Spleen (tissue), 13 donors: ENCODE measurements at places on chromosomes 4 and X. TPM values are rescaled to one million over a fixed set of nuclear protein-coding genes. Genes with fewer than 3 reads are reported as not detected.
A peak's percentile ranks its signal among the peaks of the same experiment; 100 is the strongest.

Gene SPANXD
- not detected for total RNA-seq

Gene GLOD5
- total RNA-seq, result not detected

Gene ZMAT1
- total RNA-seq, result 18.7 TPM

Gene GPAT3
- total RNA-seq, result 9.8 TPM

Gene TLR10
- total RNA-seq, result 29.6 TPM

Gene AMOT
- 6.7 TPM for total RNA-seq

Gene NUP62CL
- total RNA-seq, result not detected

Gene ADH1C
- 1.2 TPM for total RNA-seq

Gene NDNF
- total RNA-seq, result 0.82 TPM

Gene PPP2R3B
- total RNA-seq, result 12.6 TPM

Gene CD38
- total RNA-seq, result 70.3 TPM

DNA sequence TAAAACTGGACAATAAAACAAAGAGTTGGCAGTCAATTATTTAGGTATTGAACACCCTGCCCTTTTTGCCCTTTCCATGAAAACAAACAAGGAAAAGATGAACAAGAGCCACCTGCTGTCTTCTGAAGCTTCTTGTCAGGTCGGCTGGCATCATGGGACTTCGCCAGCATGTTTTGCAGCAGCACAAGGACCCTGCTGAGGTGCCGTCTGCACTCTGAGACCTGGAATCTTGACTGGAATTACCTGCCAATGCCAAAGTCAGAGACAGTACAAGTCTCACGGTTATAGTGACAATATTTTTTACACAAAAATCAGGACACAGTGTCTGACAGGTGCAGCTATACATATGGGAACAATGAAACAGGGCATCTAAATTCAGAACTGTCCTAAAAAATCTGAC, 284.5 kb downstream of the GASK1B start:
- no peak for DNase-seq

- no peak for DNase-seq
Measured at GRCh38 chr4:84379917-84380641, 119.0 kb downstream of the NKX6-1 start.

DNA sequence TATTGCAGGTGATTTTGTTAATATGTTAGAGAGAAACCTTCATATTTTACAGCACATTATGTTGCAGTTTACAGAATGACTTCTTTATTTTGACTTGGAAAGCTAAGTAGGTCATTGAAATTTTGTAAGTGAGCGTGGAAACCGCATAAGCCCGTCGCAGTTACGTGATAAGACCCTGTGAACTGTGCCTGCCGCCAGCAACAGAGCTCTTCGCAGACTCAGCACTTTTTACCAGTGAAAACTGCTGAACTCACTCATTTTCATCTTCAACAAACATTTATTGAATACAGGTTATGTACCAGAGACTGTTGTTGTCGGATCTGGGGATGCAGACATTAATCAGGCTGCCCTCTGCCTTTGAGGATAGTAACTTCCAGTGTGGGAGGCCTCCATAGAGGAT, 355.7 kb downstream of the HS3ST1 start:
- no peak for DNase-seq

GRCh38 chrX:142503967-142504643, 299.0 kb upstream of the MAGEC2 start:
- DNase-seq, result no peak

GRCh38 chrX:110317061-110317819, 645 bp downstream of the AMMECR1 start:
- peak; percentile 89 for DNase-seq

GRCh38 chr4:177220376-177220775, 89.3 kb upstream of the NEIL3 start:
- DNase-seq, result no peak

GRCh38 chrX:12237131-12237530, 98.9 kb downstream of the FRMPD4 start:
- DNase-seq, result no peak

DNA sequence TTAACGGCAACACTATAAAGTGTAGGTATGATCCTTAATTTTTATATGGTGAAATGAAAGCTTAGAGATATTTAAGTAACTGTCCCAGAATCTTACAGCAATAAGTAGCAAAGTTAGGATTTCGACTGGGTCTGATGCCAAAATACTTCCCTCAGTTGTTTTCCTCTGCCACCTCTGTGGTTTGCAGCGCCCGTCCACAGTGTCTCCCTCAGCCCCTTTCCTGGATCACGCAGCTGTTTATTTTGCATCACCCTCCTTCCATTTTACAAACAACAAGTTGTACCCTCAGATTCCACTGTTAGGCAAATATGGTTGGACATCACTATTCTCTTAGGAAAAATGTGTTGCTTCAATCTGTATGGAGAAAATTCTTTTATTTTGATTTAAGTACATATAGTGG, 56.1 kb downstream of the RAPGEF2 start:
- no peak for DNase-seq

GRCh38 chr4:100517864-100518341, at the start of gene EMCN:
EMCN (minus strand) TSS chr4:100518022; CDS start chr4:100517914, 108 bp downstream.
- no peak for DNase-seq

DNA sequence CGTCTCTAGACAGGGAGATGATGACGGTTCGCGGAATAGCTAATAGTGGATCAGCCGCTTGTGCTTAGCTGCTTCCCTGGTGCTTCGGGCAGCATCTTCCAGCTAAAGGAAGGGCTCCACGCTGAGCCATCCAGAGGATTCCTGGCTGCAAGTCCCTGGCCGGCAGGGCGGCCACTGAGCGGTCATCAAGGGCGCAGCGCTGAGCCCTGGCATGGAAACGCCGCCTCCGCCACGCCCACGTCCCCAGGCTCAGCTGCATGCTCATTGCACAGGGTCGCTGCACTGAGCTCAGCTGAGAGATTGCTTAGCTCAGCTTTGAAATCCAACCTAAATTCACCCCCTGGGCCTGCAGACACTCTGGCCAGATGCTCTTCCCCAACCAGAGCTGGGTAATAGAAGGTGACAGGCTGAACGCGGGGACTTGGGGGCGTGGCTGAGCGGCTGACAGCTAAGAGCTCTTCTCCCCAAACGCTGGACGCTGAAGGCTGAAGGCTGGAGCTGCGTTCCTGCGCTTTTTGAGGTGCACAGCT, 118.2 kb upstream of the KIT start:
- peak; percentile 85 for DNase-seq

DNA sequence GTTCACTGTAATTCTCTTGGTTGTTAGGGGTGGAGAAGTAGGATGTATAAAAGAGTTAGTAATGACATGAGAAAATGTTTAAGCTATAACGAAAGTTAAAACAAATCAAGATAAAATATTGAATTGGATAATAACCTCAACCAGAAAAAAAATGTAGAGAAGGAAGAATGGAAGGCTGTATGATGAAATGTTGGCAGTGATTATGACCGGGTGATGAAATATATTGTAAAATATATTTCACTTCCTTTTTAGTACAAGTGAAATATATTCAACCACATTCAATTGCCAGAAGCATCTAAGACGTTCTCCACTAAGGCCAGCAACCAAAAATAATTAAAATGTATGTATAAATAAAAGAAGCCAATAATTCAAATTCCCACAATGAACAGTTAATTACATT, 309.3 kb upstream of the FGF13 start:
- DNase-seq, result no peak

DNA sequence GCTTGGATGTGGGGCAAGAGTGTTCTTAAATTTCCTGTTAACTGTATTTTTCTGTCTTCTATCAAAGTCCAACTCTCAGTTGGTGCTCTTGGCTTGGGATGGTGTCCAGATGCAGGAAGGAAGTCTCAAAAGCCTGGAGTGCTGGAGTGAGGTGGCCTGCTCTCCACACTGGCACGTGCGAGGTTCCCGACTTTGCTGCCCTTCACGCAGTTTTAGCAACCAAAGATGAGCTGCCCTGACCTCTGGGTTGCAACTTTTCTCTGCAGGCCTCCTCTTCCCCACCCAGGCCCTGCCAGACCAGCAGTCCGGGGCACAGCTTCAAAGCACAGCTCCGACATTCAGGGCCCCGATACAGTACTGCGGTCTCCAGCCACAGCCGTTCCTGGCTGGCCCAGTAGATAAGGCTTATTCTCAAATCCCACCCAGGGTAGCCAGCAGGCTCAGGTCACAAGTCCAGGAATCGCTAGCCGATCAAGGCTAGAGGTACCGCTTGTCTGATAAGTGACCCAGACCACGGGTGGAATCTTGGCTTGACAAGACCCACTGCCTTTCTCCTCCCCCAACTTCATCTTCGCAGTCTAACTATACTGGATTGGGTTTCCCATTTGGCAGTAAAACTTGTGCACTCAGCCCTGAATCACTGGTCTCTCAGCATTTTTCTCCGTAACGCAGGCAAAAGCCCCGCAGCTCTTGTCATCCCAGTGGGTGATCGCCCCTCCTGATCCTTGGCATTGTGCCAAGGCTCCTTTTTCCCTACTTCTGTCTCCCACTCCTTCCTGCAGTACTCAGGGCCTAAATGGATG, 21.8 kb upstream of the JADE1 start:
- no peak for DNase-seq

- DNase-seq, result no peak
Measured at GRCh38 chr4:37998226-37998625, 38.0 kb downstream of the PTTG2 start.

DNA sequence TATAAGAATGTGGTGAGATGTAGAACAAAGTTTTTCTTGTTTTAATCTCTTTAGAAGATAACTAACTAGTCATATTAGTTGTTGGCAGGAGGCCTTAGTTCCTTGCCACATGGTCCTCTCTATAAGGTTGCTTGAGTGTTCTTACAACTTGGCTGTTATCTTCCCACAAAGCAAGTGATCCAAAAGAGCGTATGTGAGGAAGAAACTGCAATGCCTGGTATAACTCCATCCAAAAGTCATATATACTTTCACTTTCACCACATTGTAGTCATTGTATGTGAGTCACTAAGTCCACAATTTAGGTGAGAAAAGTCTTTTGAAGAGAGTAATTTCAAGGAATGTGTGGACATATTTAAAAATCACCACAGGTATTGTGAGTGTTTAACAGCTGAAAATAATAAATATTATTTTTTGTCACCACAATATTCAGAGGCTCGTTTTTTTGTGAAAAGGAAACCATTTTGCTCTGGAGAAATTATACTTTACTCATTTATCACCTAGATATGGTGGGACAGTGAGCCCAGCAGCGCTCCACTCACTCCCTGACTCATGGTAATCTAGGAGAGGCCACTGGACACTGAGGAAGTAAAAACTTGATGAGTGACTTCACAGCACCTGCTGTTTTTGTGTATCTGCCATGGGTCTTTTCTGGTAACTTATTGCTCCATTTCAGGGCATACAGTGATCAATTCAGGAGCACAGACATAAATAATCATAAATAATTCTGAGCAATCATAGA, 369.4 kb upstream of the NDST3 start:
- DNase-seq, result no peak

DNA sequence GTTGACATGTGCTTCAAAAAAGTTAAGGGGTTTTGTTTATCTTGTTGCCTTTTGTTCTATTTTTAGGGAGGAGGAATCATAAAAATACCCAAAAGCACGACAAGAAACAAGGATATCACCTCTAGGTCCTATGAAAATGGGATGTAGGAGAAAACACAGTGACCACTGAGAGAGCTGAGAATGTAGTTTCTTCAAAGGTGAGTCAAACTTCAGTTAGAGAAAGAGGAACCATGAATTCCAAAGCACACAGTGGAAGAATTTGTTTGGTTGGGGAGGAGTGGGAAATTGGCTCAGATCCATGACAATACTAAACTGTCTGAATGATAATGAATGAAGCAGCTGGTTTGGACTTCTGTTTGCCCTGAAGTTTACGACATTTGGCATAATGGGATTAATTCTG, 19.1 kb upstream of the FRYL start:
- DNase-seq, result no peak

DNA sequence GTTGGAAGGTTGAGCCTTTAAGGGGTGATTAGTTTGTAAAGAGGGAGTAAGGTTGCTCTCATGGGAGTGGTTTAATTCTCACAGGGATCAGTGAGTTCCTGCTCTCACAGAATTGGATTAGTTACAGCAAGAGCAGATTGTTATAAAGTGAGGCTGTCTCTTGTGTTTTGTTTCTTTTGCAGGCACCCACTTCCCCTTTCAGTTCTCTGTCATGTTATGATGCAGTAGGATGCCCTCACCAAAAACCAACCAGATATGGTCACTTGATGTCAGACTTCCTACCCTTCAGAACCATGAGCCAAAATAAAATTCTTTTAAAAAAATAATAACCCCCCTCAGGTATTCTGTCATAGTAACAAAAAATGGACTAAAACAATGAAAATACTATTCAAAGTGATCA, 19.9 kb upstream of the IGSF1 start:
- DNase-seq, result no peak

GRCh38 chr4:43331226-43332051, 438.9 kb downstream of the GRXCR1 start:
- no peak for DNase-seq

DNA sequence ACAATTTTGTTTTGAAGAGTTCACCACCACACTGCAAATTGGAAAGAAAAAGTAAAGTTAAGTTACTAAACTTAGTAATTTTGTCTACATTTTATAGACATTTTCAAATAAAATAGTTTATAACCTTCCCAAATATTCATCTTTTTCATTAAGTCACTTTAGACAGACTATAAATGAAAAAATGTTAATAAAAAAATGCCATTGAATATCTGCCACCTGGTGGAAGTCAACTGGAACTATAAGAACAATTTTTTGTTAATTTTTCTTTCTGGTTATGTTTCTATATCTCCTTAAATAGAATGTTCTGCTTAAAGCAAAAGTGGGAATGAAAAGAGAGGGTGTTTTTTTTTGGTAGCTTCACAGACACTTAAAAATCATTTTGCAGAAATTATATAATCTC, 534.4 kb upstream of the PCDH10 start:
- no peak for DNase-seq

DNA sequence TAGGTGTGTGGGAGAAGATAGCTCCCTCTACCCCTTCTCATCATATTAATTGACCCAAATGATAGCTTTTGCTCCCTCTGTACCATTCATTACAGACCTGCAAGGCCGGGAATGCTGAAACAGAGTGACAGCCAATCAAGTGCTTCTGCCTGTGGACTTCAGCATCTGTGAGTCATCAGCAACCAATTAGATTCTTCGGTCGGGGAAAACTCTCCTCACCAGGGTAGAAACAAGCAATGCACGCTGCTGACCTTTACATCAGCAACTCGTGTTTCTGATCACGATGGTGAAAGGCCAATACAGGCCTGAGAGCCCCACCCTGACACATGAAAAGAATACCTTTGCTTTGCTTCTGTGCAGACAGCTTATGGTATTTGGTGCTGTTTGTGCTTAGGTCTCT, 347.2 kb upstream of the DDX53 start:
- no peak for DNase-seq

GRCh38 chr4:23887989-23888388, 1.9 kb downstream of the PPARGC1A start:
- DNase-seq, result no peak

DNA sequence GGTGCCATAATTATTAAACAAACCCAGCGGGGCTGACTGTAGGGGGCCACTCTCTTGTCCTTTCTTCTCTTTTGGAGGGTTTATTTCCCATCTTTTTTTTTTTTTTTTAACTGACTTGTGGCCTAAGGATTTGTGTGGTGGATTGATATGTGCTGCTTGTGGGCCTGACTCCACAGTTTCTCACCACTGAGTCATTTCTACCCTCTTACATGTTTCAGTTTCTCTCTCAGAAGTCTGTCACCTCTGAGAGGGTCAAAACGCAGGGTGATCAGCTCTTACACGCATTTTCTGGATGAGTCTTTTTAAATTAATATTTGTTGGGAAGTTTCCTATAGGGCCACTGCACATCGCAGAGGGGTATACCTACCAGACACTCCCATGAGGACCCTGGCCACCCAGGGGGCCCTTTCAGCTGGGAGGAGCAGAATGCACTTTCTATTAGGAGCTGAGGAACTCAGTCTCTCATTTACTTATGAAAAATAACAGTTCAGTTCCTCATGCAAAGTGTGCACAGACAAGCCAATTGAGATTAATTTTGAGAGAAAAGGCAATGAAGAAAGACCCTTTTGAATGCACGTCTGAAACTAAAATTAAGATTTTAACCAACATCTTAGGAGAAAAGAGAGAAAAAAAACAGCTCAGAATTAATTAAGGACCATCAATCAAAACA, 407.9 kb downstream of the TECRL start:
- no peak for DNase-seq
